Dermis microvascular lymphatic vessel endothelial cell (primary cell): ENCODE measurements at places on chromosomes 6 and 20. TPM values are rescaled to one million over a fixed set of nuclear protein-coding genes. Genes with fewer than 3 reads are reported as not detected.

DNA sequence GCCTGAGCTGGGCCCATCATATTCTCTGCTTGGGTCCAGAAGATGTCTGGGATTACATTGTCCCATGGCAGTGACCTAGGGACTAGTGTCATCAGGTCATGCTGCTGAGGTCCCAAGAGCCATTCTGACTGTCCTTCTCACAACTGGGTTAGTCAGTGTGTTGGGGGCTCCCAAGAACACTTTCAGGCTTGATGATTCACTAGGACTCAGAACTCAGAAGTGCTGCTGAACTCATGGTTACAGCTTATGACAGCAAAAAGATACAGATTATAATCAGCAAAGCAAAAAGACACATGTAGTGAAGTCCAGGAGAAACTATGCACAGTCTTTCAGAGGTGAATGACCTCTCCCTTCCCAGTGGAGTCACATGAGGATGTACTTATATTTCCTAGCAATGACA lies 107.8 kb downstream of the SYNE1 start:
- no peak for DNase-seq

DNA sequence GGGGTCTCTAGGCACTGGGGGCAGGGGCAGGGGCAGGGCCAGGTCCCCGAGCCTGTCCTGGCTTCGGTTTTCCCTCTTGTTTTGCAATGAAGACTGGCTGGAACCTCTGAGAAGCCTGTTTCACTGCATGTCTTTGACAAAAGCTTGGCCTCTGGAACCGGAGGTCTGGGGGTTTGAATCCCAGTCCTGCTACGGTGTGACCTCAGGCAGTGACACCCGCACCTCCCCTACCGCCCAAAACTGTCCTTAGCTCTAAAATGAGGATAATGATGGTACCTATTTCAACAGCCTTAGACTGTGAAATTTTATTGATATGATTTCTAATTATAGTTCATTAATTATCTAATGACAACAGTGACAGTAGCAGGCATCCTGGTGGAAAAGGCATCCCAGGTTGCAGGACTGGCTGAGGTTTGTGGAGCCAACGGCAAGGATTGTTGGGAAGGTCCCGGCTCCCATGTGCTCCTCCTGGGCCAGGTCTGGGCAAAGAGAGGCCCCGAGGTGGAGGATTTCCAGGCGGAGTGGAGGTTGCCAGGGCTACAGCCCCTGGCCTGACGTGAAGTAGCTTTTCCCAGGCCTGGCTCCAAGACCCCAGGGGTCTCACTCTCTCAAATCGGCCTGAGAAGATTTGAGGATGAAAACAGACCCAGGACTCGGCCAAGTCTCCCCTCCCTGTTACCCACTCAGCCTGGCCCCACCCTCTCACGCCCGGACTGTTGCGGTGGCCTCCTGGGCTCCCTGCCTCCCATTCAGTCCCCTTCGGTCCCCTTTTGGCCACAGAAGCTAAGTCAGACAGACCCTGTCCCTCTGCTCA lies 57.9 kb downstream of the SNAI1 start:
- DNase-seq = no peak

DNA sequence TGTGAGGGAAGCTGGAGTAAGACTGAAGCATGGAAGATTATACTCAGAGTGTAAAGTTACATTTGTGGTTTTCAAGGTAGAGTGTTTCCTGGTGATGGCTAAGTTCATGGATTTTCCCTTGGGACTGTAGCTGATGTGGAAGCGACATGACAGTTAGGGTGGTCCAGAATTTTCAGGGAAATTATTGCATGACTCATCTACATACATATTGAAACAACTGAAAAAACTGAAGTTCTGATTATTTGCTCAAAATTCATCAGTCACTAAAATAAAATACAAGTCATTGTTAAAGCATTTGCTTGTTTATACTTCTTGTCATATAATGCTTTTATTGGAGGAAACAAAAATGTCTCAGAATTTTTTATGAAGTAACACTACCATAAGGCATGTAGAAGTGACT lies 700.0 kb downstream of the RFPL4B start:
- peak; percentile 42 for DNase-seq

DNA sequence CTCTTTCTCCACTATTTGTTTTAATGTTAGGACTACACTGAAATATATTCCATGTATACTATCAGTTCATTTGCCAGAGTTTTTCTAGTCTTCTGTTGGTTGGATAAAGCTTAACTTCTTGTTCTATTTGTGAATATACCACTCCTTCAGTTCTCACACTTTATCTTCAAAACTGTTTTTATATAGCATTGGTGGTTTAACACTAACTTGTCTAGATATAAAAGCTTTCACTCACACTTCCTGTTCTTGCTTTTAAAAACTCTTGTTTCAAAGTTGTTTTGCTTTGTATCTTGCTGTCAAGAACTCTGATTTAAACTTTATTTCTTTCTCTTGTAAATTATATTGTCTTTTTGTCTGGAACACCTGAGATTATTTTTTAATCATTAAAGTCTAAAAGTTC lies 226.8 kb upstream of the TENT5A start:
- no peak for DNase-seq

GRCh38 chr6:90214461-90214860 lies 82.2 kb downstream of the BACH2 start:
- no peak for DNase-seq

DNA sequence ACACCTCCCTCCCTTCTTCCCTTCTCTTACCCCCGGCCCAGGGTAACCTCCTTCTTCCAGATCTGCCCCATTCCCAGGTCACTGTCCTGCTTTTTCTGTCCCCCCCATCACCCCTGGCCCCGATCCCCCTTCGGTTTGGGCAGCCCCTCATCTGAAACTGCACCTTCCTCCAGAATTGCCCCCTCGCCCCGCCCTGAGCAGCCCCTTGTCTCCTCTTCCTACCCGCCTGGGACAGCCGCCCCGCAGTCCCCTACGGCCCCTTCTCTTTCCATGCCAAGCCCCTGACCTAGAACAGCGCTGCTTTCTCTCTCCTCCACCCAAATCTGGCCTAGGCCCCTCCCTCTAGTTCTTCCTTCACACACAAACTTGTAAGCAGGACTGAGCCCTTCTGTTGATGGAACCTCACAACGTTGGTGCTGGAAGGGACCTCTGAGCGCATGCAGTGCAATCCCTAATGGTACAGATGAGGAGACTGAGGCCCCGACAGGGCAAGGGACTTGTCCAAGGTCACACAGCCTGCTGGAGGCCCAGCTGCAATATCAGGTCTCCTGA lies 630 bp downstream of the PPP2R5D start:
- no peak for DNase-seq

DNA sequence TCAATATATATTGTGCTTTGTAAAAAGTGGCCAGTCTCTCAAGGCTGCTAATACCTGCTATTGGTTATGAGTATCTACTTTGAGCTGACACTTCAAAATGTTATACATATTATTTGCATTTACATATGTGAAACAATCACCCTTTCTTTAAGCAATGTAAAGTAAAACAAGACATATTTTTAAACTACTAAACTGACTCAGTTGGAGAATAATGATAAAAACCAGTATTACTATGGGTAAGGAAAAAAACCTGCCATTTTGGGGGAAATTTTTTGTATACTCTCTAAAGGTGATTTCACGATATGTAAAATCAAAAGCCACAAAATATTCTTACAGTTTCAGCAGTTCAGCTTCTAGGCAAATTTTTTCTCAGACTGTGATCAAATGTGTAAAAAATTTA lies 232.3 kb downstream of the PRL start:
- no peak for DNase-seq

DNA sequence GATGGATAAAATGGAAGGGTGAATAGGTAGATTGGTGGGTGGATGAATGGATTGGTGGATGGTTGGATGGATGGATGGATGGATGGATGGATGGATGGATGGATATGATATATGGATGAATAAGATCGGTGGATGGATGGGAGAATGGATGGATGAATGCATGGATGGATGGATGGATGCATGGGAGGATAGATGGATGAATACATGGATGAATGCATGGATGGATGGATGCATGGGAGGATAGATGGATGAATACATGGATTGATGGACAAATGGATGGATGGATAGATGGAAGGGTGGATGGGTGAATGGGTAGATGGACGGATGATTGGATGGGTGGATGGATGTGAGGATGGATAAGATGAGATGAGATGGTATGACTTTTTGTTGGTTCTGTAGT lies 95.7 kb upstream of the DUSP22 start:
- DNase-seq = no peak

DNA sequence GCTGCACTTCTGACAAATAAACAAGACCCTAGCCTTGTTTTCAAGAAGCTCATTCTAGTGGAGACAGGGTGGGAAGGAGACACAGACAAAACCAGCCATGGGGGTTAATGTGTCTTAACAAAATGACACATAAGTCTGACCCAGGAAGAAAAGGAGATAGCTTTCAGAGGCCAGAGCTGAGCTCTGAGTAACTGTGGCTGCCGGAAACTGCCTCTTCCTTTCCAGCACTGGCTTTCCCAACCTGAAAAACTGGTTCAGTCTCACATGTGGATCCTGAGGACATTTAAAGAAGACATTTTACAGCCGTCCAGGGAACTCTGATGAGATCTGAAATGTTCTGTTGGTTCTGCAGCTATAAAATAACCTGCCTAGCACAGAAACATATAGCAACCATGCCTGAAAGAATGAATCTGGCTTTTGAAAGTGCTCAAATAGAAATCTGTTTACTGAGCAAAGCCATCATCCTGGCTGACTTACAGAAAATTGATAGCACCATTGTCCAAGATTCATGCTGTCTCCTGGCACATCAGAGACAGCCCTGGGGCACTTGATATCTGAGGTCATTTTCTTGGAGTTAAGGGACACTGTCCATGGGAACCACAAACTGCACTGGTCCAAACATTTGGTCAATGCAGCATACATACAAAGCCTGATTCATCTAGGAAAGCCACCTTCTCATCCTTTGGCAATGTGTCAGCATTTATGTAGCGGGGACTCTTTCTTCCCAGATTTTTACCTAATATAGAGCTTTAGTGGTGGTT lies 83.2 kb upstream of the PAX1 start:
- DNase-seq = no peak

DNA sequence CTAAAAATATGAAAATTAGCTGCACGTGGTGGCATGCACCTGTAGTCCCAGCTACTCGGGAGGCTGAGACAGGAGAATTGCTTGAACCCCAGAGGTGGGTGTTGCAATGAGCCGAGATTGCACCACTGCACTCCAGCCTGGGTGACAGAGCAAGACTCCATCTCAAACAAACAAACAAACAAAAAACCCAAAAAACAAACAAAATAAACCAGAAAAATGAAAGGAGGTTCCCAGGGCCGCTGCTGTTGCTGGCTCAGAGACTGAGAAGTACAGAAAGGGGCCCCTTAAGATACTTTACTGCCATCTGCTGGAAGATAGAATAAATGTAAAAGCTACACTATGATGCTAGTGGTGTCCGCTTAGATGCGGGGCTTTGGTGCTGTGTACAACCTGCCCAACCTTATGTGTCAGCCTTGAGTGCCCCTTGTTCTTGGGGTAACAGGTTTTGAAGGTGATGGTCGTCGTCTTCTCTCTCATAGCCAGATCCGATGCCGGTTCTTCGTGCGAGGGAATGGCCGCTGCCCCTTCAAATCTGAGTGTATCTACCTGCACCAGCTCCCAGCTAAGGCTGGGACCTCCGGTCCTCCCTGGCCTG lies 2.8 kb upstream of the FANCE start:
- peak; percentile 75 for DNase-seq

GRCh38 chr6:130212215-130212874 lies 10.4 kb downstream of the SAMD3 start:
- DNase-seq = no peak

FABP7 gene
- total RNA-seq = not detected in 2 replicates

GLP1R gene
- total RNA-seq = not detected in 2 replicates

EPHA7 gene
- under 0.01 TPM in 2 replicates for total RNA-seq

LY6G5C gene
- 1.2 and 1.9 TPM in 2 replicates for total RNA-seq

LHFPL5 gene
- not detected in 2 replicates for total RNA-seq

MATN4 gene
- total RNA-seq = under 0.01 TPM in 2 replicates
